CD4-positive, alpha-beta T cell (primary cell): ENCODE measurements at places on chromosomes 11 and 22.

GRCh38 chr11:133082841-133083488, 449.3 kb downstream of the OPCML start:
- peak; percentile 20 for DNase-seq

- DNase-seq = no peak
These were observed 359.9 kb downstream of the ETS1 start for GRCh38 chr11:128227466-128227865.

DNA sequence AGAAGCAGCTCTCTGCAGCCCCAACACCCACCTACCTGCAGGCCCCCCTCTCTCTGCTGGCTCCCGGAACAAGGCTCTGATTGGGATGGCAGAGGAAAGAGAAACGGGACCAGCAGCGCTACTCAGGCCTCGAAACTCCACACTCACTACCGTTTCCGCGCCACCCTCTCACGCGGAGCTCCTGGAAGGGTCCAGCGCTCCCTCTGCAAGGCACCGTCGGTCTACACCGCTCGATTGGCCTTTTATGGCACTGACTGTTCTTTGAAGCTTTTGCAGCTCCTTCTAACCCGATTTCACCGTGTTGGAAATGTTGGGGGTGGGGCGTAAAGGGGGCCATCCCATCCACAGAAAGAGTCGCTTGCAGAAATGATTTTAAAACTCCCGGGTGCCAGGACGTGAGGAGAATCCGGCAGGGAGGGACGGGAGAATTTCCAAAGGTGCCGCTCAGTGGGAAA, 323 bp upstream of the PANX1 start:
- no peak for DNase-seq

- DNase-seq = no peak
These were observed 131.1 kb upstream of the FIBIN start for GRCh38 chr11:26862801-26863200.

- no peak for DNase-seq
These were observed at the start of gene C11orf86 for GRCh38 chr11:66974724-66975404. TSS of gene C11orf86 (plus strand) at chr11:66975304. CDS start at chr11:66975363, 59 bp downstream.

- DNase-seq = no peak
These were observed 27.7 kb downstream of the PRCP start for GRCh38 chr11:82872377-82873150.

GRCh38 chr11:130722401-130722800, 193.9 kb downstream of the SNX19 start:
- DNase-seq = no peak

- DNase-seq = no peak
These were observed 223.1 kb upstream of the B3GAT1 start for GRCh38 chr11:134634897-134635831.

- DNase-seq = no peak
These were observed 31.5 kb upstream of the RAB38 start for GRCh38 chr11:88206751-88207150.

- no peak for DNase-seq
These were observed 1.7 kb downstream of the ANKK1 start for GRCh38 chr11:113389272-113389671.

GRCh38 chr11:126695293-126695692, 305.3 kb downstream of the KIRREL3 start:
- DNase-seq = no peak

GRCh38 chr11:2307501-2308331, 5.9 kb downstream of the TSPAN32 start:
- DNase-seq = no peak

- DNase-seq = no peak
These were observed 192.3 kb upstream of the C11orf87 start for GRCh38 chr11:109229682-109230081.

DNA sequence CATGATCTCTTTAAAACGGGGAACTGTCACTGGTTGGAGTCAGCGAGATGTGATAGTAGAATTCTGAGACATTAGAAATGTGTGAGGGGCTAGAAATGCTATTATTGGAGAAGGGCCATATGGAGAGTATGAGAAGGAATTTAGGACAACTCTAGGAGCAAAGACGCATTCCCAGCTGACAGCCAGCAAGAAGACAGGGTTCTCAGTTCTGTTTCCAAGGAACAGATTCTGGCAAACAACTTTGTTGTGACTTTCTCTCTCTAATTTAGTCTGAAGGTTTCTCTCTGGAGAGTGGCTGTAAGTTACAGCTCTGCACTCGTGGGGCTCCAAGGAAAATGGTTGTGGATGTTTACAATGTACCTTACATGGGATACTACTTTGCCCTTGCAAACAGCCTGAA, 876.3 kb downstream of the FAM181B start:
- DNase-seq = no peak

DNA sequence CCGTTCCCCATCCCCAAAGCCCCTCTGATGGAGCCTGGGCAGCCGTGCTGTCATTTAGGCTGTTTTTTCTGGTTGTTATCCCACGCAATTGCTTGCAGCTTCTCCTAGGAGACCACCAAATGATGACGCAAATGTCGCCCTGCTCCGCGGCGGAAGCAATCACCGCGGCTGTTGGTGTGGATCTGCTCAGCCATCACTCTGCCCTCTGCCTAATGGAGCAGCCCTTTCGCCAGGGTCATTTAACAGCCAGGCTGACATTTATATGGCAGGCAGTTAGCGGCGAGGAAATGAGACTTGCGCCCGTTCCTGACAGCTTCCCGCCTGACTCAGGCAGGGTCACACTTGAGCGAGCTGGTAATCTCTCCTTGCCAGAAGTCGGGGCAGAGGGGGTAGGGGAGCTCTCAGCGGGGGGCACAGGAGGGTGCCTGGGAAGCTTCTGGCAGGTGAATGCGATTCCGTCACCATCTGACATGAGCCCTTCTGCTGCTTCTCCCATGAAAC, 97.9 kb upstream of the RTL6 start:
- DNase-seq = no peak

DNA sequence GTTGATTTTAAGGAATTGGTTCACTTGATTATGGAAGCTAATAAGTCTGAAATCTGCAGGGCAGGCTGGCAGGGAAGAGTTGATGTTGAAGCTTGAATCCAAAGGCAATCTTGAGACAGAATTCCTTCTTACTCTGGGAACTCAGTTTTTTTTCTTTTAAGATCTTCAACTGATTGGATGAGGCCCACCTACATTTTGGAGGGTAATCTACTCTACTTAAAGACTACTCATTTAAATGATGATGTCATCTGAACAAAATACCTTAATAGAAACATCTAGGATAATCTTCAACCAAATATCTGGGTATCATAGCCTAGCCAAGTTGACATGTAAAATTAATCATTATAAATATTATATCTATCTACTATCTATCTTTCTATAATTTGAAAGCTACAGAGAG, 163.2 kb downstream of the PGR start:
- DNase-seq = no peak

- no peak for DNase-seq
These were observed 19.3 kb downstream of the FEZ1 start for GRCh38 chr11:125476721-125477120.

DNA sequence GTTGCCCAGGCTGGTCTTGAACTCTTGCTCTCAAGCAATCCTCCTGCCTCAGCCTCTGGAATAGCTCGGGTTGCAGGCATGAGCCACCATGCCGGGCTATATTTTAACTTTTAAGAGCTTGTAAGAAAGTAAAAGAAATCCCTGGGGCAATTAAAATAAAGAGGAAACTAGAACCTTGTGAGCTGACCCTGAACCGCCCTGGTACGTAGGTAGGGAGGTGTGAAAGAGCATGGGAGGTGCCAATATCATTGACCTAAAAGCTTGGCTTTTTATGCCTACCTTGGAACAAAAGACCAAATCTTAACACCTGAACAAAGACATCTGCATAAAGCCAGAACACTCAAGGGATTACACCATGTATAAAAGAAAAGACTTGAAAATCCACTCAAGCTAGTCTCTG, 595.1 kb downstream of the SOX6 start:
- DNase-seq = no peak

- no peak for DNase-seq
These were observed 953.6 kb downstream of the TBC1D22A start for GRCh38 chr22:47715866-47716578.

DNA sequence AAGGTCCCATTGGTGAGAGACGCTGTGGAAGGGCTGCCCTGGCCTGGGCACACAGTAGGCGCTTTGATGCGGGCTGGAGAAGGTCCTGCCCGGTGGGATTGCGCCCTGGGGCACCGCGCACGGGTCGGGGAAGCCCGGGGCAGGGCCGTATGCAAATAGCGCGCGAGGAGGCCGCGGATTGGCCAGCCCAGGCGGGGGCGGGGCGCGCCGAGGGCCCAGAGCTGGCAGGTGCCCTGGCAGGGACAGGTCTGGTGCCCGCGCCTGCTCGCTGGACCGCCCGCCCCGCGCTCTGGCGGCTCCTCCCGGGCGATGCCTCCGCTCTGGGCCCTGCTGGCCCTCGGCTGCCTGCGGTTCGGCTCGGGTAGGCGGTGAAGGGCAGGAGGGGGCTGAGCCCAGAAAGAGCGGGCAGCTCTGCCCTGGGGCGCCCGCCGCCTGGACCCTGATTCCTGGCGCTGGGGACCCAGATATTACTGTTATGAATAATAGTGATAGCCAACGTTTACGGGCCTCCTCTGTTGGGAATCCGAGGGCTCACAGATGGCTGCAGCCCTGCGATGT, at the start of gene UPK3A:
Gene UPK3A (plus strand): TSS at position 245 of the 558 bp plus-strand sequence. CDS start 65 bp downstream, at position 310.
- DNase-seq = peak; percentile 46

- no peak for DNase-seq
These were observed 91.5 kb upstream of the BLID start for GRCh38 chr11:122207505-122207904.

- DNase-seq = no peak
These were observed 258.1 kb downstream of the C11orf87 start for GRCh38 chr11:109680127-109680526.

DNA sequence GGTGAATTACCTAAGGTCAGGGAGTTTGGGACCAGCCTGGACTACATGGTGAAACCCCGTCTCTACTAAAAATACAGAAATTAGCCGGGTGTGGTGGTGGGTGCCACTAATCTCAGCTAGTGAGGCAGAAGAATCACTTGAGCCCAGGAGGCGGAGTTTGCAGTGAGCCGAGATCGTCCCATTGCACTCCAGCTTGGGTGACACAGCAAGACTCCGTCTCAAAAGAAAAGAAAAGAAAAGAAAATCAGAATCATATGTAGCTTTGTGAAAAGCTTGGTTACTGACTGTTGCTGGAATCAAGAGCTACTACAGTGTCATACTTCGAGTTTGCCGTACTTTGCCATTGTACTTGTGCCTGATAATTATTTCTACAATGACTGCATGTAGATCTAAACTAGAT, 4.2 kb upstream of the TMEM135 start:
- DNase-seq = no peak

GRCh38 chr11:66728693-66729385, at the start of gene SPTBN2:
TSS of gene SPTBN2 (minus strand) at chr11:66729216. CDS start at chr11:66721240, 7,976 bp downstream.
- DNase-seq = no peak
